ENCODE measurements at places on chromosomes 7 and 10.

DNA sequence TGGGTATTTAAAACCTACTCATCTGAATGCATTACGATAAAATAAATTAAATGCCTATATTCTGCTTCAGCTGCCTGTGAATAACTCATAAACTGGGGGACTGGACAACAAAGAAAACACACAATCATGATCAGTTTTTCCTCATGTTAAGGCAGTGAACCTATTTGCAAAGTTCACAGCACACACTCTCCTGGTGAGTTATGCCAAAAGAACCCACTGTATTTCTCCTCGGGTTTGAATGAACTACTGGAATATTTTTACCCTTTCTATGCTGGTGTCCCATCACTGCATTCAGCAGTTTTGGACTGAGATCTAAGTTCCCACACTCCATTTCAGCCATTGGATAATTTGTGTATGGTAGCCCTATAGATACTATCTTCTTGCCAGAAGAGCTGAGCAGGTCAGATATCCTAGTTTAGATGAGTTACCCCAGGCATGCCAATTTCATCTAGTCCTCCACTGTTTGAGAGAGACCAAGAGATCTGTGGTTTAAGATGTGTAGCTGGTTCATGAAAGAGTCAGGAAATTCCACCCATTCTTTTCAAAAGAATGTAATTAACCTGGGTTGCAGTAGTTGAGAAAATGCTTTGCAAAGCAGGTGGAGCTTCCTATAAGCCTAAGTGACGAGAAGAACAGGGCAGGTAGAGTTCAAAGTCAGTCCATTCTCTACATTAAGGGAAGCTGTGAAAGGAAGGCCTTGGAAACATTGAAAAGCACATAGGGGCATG lies 101.7 kb downstream of the PLXDC2 start:
- no peak for DNase-seq

- no peak for DNase-seq
These were observed 346.6 kb upstream of the KLF6 start for GRCh38 chr10:4131407-4132215.

GRCh38 chr10:100209303-100209702 lies 20.1 kb downstream of the CHUK start:
- DNase-seq = no peak

GRCh38 chr7:28654110-28654509 lies 241.8 kb downstream of the CREB5 start:
- DNase-seq = no peak

- no peak for DNase-seq
These were observed 245.9 kb upstream of the HGF start for GRCh38 chr7:82015751-82016150.

DNA sequence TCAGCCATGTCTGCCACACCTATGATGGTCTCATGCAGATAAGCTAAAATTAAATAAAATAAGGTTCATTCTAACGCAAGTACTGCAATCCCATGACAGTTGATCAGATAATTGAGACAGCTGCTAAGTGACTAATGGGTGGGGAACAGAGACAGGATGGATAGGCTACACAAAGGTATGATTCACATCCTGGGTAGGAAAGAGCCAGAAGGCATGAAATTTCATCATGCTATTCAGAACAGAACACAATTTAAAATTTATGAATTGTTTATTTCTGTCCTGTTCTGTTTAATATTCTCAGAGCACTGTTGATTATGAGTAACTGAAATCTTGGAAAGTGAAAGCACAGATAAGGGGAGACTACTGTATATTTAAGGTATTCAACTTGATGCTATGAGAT lies 381.8 kb upstream of the SORCS1 start:
- DNase-seq = no peak

DNA sequence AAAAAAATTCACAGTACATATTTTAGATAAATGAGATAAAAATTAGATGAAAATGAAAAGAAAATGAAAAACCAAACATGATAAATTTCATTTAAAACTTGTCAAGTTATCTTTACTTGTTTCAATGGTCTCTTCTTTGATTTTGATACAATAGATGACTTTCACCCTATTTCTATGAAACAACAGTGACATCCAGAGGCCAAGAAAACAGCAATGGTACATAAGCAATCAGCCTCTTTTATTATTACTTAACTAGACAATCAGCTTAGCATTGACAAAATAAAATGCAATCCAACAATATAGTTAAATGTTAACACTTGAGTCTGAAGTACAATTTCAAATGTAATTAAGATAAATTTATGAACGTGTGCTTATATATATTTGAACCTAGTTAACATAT lies 74.8 kb upstream of the GPR37 start:
- DNase-seq = no peak

- DNase-seq = no peak
These were observed 153.2 kb upstream of the ADO start for GRCh38 chr10:62651341-62651740.

GRCh38 chr7:82325416-82325815 lies 118.2 kb downstream of the CACNA2D1 start:
- DNase-seq = no peak

GRCh38 chr7:75881436-75882095 lies 2.7 kb downstream of the RHBDD2 start:
- no peak for DNase-seq

- no peak for DNase-seq
These were observed 22.7 kb upstream of the TM9SF3 start for GRCh38 chr10:96609510-96609909.

- DNase-seq = no peak
These were observed 14.5 kb upstream of the PAX2 start for GRCh38 chr10:100730725-100731406.

- no peak for DNase-seq
These were observed 8.7 kb downstream of the STARD3NL start for GRCh38 chr7:38186593-38187314.

DNA sequence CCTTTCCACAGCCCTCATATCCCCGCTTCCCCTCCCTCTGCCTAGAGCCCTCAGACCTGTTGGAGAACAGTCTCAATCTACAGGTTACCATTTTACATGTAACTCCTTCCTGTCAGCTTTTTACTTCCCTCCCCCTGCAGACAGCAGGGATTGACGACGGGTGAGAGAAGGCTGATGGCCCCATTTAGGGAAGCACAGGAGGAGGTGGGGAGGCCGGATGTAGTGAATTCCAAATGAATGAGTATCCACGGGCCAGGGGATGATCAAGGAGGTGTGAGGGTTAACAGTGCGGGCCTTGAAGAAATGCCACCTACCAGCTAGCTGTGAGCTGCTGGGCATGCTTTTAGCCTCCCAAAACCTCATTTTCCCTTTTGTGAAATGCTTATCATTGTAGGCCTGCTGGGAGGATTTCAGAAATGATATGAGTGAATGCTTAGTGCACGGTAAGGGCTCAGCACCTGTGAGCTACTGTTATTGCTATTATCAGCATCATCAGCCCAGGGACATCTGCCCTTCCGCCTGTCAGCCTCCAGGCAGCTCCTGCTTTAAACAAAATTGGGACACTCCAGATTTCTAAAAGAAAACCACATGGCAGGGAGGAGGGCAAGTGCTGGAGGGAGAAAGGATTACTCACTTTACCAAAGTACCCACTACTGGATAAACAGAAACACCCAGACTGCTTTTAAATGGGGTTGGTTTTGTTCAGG lies 6.5 kb upstream of the NANOS1 start:
- no peak for DNase-seq

DNA sequence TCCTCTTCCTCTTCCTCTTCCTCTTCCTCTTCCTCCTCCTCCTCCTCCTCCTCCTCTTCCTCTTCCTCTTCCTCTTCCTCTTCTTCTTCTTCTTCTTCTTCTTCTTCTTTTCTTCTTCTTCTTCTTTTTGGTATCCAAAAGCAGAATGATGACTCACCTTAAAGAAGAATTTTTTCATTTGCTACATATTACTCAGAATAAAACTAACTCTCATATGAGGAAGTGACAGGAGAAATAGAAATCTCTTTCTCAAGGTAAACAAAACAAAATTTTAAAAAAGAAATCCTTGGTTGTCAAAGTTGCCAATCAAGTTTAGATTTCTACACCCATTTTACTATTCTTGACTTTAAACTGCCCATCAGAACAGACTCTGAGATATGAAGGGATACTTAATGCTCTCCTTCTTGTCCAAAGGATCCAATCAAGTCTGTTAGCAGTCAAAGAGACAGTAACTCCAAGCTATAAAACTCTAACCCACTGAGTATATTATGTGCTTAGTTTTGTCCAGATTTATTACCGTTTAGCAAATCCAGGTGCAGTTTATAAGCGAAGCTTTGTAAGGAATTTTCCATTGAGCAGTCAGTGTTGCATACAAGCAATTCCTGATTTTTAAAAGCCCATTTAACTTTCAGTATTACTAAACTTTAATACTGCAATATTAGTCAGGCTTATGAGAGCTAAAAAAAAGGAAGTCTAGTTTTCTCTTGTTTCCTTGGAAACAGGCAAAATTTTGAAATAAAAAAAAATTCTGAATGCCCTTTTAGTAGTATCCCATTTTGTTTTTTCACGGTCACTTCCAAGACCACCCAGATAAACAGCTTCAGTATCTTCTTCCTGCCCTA lies 43.1 kb upstream of the SNX13 start:
- DNase-seq = no peak

- DNase-seq = no peak
These were observed 112.5 kb upstream of the RHEB start for GRCh38 chr7:151631953-151632749.

GRCh38 chr10:124997306-124997705 lies 55.4 kb downstream of the ZRANB1 start:
- no peak for DNase-seq

GRCh38 chr7:45089341-45089891 lies 647 bp upstream of the NACAD start:
- no peak for DNase-seq

- no peak for DNase-seq
These were observed 156.2 kb downstream of the GRID1 start for GRCh38 chr10:86210416-86210815.

DNA sequence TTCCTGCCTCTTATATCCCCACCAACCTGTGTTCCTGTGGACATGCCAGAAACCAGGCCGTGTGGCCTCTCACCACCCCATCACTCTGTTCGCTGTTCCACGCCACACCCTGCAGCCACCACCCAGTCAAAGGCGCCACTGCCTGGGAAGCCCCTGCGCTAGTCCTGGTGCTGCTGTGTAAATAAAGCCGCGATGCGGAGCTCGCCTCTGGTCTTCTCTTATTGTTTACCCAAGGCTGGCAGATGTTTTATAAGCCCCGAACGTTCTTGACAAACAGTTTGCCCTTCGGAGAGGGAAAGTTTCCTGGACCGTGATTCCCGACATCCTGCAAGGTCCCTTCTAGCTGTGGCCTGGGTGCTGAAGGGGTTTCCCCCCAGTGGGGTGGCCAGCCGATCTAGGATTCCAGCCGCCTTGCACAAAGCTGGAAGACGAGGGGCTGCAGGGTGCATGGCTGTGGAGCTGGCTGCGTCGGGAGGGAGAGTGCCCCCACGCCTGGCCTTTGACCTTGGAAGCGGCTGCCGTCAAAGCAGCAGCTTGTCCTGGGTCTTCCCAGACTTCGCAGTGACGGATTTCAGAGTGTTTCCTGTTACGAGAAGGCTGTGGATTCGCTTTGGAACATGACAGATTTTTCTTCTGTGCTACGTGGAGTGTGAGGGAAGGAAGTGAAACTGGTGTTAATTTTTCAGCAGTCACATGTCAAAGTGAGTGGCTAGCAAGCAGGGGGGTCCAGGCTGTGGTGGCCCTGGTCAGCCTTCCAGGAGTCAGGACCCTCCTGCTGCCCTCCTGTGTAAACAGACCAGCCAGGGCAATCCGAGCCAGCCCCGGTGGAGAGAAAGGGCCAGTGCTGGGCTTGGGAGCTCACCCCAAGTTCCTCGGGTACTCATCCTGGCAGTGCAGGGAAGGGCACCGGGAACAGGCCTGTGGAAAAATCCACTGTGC lies 61.6 kb downstream of the LHPP start:
- DNase-seq = no peak

GRCh38 chr7:9939176-9939575 lies 1034.5 kb upstream of the PHF14 start:
- no peak for DNase-seq

DNA sequence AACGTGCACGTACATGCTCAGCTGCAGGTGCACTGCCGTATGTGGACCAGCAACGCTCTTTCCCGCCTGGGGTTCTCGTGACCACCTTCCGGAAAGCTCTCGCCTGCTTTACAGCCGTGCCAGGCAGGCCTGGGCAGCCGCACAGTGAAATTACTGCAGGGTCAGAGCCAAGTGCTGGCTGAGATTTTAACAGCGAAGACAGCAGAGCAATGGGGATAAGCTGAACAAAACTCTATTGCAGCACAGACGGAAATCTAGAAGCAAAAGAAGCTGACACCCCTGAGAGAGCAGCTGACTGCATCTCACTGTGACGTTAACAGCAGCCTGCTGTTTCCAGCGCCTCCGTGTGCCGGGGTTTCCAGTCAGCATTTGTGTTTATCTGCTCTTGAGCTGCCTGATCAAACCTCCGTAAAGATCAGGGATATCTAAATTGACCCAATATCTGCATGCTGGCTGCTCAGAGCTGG lies 179.0 kb downstream of the DIP2C start:
- DNase-seq = no peak

DNA sequence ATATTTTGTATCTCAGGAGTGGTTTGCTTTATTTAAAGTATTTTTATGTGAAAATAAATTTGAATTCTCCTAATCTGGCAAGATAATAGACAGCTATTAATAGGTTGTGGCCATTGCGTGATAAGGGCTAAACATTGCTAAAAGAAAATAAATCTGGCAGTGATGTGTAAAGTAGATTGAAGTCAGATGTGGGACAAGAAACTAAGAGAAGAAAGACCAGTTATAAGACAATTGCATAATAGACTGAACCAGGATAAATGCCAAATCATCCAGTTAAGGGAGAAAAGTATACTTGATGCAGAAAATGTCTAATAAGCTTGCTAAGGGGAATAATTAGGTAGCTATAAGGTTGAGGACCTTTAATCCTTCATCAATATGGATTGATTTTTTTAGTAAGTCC lies 197.5 kb upstream of the CSTF2T start:
- DNase-seq = no peak

- DNase-seq = no peak
These were observed 4.7 kb upstream of the EIF5AL1 start for GRCh38 chr10:79507440-79508167.

DNA sequence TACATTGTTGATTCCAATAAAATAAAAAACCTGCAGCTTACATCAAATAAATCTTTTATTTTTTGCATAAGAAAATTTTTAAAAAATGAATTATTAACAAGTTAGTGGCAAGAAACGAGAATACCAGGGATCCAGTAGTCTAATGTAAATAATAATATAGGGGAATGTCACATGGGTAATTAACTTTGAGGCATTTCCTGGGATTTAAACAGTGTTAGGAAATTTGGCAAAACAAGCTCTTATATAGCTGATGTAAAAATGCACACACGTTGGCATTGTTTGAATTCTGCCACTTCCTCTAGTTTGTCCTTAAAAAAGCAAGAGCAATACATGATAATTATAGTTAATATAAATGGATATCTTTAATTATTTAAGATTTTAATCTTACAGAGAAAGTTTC lies 768.6 kb downstream of the CNTNAP2 start:
- DNase-seq = no peak

GRCh38 chr10:3877211-3878000 lies 92.4 kb upstream of the KLF6 start:
- no peak for DNase-seq

DNA sequence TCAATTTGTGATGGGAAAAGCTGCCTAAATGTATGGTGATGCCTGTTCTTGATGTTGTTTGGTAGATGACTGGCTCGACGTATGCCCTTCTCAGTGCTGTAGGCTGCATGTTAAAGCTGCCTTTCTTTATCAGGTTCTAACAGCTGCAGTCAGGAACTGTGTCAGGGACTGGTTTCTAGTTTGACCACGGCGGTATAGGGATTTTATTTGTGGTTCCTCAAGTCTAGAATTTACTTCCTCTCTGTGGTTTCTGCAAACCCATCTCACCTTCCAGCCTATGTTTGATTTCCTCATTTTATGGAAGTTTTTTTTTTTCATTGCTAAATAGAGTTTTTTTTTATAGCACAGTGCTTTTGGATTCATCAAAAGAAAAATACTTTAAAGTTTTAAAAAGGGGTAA lies 26.5 kb downstream of the LMTK2 start:
- peak; percentile 39 for DNase-seq
